Naive thymus-derived CD8-positive, alpha-beta T cell (primary cell): ENCODE measurements at places on chromosomes 7 and 10.

GRCh38 chr10:101580486-101581399 is 7.3 kb downstream of the POLL start:
- DNase-seq = no peak

GRCh38 chr10:43671659-43672531 is 23.2 kb upstream of the ZNF32 start:
- peak; percentile 62 for DNase-seq

- no peak for DNase-seq
Observed at GRCh38 chr7:22717760-22718159, 9.2 kb upstream of the IL6 start.

DNA sequence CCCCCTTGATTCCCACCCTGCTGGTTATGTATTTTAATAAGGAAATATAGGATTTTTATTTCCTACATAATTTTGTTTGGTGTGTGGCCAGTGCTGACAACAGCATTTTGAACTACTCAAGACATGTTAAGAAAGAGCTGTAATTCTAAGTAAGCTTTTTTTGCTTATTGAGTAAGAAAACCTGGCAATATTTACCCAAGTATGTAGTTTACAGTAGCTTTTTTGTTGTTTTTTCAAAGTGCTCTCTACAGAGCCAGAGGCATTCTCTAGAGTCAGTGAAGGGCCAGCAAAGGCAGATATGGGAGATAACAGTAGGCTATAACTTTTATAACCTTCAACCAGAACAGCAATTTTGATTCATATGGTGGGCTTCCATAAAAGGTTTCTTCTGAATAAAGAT is 63.2 kb upstream of the TMEM168 start:
- no peak for DNase-seq

DNA sequence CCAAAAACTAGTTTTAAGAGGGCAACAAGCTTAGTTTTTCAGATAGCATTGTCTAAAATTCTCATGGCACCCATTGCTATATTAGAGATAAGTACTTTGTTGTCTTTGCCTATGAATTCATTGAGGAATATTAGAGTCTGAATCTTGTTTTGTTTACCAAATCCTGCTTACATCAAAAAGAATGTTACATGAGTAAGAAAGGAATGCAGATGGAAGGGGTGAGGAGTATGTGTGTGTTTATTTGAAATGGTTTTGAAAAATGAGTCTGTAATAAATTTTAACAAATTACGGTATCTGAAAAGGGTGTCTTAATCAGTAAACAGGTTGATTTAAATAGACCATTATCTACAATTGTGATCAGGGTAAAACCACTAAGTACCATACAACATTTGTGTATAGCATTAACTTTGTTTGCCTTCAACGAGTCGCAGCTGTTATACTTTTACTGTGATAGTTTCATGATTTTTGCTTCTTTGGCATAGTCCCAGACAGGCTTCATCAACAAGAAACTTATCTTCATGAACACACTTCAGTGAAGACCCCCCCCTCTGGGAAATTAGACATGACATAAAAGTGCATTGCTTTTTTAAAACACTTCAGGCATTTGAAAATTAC is 1183.9 kb upstream of the C7orf33 start:
- no peak for DNase-seq

DNA sequence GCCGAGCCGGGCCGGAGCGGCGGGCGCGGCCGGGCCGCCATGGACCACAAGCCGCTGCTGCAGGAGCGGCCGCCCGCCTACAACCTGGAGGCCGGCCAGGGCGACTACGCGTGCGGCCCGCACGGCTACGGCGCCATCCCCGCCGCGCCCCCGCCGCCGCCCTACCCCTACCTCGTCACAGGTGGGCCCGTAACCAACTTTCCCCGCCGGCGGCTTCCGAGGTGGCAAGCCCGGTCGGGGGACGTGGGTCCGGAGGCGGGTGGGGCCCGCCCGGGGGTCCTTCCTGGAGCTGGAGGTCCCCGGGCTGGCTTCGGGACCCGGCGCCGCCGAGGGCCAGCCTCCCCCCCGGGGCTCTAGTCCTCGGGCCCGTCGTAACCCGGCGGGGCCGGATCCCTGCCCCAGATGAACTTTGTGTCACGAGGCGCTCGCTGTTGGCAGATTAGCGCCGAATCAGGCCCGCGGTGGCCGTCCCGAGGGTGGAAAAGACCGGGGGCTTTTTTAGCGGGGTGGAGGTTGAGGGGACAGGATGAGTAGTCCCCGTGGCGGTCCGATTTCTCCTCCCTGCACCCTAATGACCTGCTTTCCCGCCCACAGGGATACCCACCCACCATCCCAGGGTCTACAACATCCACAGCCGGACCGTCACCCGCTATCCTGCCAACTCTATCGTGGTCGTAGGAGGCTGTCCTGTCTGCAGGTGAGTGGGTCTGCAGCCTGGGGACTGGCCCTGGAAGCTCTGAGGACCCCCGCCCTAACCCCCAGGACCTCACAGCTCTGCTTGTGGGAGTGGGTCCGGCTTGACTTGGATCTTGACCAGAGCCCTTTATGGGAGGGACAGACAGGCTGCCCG is 496 bp downstream of the BRI3 start:
- DNase-seq = no peak

GRCh38 chr10:47452495-47453140 is 31.3 kb downstream of the ANXA8 start:
- no peak for DNase-seq

DNA sequence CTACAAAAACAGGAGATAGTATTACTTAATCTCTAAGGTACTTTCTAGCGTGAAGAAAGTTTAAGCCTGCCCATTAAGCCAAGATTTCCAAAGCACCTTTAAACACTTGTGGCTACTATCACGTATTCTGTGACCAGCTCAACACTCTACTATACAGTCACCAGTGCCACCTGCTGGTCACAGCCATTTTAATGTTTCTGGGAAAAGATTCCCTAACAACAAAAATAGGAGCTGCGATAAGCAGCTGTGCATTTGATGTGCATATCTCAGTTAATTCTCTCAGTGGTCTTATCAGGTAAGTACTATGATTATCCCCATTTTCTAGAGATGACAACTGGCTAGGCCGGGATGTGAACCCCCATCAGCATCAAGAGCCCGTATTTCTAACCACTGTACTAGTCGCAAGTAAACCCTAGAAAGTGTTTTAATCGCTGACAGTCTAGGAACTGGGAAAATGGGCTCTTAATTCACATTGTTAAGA is 860 bp downstream of the SEC31B start:
- peak; percentile 57 for DNase-seq

- no peak for DNase-seq
Observed at GRCh38 chr10:82737549-82737948, 862.6 kb downstream of the NRG3 start.

DNA sequence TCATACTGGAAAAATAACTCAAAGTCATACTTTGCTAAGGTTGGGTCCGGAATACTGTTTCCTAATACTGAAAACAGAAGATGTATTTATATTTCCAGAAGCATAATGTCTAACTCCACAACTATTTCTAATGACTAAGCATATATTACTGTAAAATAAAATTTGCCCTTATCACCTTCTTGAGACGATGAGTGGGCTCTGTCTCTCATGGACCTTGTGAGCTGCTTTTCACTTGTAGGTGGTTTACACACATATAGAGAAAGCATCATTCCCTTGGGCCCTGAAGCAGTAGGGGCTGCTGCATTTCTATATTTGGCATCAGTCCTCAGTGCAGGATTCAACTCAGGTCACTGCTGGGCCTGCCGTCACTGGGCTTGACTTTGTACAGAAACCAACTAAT is 10.7 kb upstream of the FAM13C start:
- DNase-seq = no peak

DNA sequence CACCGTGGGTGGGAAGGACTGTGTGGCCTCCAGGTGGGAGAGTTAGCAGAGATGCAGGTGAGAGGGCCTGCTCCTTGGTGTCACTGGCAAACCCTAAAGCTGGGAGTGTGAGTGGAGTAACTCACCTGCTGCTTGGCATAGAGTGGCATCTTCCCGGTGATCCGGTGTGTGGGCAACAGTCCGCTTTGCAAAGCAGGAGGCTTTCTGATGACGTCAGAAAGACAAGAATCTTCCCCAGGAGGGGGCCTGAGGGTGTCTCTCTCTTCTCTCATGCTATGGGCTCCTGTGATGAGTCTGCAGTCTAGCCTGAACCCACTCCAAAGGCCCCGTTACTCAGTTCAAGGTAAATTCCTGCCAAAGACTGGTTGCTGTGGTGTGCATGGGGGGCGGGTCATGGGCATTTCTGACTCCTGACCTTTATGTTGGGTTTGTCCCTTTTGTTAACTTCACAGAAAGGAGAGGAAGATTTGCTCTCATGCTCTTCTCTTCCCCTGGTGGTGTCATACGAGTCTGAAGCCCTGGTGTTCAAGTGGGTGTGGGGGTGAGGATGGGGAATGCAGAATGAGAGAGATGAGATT is 187.9 kb downstream of the GATA3 start:
- no peak for DNase-seq

DNA sequence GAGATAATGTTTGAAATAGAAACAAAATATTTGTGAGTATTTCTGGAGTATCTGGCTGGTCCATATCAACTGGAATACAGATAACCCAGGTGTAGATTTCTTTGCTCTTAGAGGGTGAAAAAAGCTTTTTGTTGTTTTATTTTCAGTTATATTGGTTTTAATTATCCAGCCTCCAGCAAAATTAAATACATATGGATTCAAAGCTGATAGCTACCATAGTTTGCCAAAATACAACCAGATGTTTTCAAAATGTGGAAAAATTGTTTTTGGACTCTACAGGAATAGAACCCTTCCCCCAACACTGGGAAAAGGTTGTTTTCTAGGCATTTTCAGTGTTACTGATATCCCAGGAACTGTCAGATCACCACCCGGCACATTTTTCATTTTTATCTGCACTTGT is 30.1 kb downstream of the LRRC17 start:
- DNase-seq = no peak

DNA sequence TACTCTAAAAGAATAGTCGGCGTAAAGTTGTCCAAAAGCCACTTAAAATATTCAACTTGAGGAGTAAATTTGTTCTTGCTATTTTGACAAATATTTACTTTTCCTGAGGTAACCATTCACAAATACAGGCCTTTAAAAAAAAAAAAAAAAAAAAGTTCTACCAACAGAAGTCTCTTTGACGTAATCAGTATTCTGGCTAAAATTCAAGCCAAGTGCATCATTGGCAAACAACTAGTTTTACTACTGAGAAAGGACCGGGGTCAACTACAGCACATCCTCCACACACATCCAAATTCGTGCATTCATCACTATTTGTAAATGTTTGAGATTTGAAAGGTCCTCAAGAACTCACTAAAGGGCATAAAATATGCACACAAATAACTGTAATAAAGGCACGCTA is 2.0 kb downstream of the OAT start:
- DNase-seq = no peak

GRCh38 chr7:151857412-151857811 is 19.5 kb downstream of the PRKAG2 start:
- no peak for DNase-seq

GRCh38 chr7:95619921-95620320 is 23.6 kb upstream of the PDK4 start:
- DNase-seq = no peak

DNA sequence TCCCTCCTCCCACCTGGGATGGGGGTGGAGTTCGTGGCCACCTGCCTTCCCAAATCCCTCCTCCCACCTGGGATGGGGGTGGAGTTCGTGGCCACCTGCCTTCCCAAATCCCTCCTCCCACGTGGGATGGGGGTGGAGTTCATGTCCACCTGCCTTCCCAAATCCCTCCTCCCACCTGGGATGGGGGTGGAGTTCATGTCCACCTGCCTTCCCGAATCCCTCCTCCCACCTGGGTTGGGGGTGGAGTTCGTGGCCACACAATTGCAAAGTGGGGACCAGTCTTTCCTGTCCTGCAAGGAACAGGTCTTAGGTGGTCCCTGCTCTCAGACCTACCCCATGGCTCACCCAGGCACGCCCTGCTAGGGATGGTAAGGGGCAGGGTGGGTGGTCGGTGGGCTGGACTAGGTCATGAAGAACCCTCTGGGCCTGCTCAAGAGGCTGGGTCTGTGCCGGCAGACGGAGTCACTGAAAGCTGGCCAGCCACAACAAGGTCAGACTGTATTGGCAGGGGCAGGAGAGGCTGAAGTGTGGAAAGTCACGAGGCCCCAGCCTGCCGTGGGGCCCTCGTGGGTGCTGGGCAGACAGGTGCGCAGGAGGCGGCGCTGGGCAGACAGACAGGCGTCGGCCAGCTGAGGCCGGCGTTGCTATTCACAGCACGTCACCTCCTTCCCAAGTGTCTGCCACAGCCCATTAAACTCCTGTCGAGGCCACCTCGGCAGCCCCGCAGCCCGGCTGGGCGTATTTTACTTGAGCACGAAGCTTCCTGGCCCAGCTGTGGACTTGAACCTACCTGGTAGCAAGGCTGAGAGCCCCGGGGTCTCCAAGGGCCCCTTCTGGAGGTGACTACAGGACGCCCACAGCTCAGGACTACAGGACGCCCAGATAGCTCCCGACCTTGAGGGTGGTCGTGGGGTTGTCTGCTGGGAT is 4.1 kb downstream of the KNDC1 start:
- DNase-seq = no peak

DNA sequence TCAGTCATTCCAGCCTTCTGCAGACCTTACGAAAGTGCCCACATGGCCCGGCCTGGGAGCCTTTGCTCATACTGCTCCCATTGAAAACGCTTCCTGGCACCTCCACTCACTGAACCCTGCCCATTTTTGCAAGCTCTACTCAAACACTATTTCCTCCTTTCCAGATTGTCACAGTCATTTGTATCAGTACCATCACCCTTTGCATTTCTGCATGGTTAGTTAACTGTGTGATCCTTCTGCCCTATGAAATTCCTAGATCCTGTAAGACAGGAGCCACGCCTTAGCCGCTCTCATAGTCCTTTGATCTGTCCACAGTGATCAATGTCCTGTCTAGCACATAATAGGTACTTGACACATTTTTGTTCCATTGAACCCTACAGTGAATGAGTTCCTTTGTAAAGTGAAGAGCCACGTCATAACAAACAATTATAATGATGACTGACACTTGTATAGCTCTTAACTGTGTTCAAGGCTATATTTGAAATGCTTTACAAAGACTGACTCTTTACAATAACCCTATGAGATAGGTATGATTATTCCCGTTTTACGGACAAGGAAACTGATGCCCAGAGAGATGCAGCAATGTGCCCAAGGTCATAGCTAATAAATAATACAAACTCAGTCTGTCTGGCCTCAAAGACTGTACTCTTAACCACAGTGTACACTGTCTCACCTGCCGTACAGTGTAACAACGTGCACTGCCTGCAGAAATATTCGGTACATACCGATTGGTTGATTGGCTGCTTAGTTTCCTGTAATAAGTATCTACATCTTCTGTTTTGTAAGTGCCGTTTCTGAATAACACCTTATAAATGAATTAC is 16.6 kb upstream of the ITIH2 start:
- DNase-seq = no peak

GRCh38 chr10:38156416-38157269 is 62.5 kb downstream of the ZNF37A start:
- DNase-seq = no peak

DNA sequence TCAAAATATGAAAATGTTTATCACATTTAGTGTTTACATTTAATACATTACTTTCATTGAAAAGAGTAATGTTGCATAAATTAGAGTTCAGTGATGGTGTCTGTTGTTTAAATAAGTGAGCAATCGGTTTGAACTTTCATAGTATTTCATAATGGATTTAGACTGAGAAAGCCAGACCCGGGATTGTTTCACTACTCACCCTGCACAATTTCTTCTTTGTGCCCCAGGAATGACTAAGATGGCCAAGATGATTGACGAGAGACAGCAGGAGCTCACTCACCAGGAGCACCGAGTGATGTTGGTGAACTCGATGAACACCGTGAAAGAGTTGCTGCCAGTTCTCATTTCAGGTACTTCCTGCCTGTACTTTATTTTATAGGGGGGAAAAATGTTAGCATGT is 74.6 kb downstream of the VCL start:
- DNase-seq = no peak

GRCh38 chr7:130669085-130669700 is 645 bp upstream of the COPG2 start:
- DNase-seq = peak; percentile 6
